NCI-H1436 (cell line): ENCODE measurements at places on chromosomes 11 and 22.

DNA sequence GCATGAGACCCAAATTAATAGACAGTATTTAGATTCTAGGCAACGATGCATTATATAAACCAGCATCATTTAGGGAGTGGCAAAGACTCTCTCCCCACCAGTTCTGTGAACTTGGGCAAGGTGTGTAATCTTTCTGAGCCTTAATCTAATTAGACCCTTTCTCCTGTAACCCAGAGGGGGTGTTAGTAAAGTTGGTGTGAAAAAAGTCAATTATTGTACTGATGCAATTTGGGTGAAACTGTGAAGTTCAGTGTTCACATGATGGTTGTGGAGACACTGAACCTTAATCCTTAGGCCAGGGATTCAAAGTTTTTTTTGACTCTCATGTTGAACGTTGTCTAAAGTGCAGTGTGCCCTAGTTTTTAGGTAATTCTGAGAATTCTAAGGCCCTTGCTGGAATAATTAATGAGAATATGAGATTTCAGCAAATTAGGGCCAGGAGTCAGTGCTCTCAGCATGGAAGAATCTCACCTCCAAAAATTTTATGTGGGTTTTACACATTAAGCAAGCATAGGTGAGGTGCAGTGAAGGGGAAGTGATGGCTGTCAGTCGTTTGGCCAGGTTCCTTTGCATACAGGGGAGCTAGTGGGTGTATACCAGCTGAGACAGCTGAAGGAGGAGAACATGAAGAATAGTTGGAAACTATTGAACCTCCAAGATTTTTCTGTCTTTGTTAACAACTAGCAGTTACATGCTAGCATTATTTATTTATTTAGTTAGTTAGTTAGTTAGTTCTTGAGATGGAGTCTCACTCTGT, 94.2 kb downstream of the PTPRJ start:
- no peak for DNase-seq

DNA sequence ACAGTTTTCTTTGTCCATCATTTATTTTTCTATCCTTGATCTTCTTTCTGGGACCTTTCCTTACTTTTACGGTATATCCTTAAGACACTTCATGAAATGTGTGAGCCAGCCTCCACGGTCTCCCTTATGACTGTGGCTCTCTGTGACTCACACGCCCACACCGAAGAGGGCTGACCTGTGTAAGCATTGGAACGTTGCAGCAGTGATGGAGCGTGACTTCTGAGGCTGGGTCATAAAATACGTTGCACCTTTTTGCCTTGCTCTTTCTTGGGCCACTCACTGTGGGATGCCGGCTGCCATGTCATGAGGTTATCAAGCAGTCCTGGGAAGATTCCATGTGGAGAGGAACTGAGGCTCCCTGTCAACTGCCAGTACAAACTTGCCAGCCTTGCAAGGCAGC, 96.3 kb upstream of the RAB1B start:
- no peak for DNase-seq

DNA sequence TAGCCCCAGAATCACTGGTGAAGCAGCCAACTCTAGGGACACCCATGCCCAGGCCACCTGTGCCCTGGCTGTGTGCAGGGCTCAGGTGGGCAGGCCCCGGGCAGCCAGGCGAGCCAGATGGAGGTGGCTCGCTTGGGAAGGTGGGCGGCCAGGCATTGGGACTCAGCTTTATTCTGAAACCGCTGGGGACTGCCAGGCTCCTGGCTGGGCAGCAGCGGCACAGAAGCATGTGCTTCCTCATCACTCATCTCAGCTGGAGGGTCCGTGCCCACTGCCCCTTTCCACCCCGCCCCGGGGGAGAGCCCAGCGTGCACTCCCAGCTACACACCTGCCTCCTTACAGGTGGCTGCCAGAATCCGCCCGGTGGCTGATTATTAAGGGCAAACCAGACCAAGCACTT, 27.1 kb upstream of the SLC22A12 start:
- DNase-seq: no peak

DNA sequence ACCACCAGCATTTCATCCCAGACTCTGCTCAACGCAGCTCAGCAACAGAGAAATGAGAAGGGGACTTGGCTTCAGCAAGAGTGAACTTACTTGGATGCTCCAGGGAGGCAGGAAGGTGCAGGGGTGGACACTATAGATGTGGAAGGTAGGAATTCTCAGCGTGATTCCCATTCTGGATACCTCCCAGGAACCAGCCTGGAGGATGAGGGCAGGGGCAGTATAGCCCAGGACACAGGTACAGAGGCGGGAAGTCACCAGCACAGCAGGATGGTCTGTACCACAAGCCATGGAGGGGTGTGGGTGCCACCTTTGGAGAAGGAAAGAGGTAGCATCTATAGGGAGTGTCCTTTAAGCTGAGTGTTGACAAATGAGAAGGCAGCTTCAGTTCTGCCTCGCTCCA, 1275.2 kb downstream of the TBC1D22A start:
- no peak for DNase-seq

DNA sequence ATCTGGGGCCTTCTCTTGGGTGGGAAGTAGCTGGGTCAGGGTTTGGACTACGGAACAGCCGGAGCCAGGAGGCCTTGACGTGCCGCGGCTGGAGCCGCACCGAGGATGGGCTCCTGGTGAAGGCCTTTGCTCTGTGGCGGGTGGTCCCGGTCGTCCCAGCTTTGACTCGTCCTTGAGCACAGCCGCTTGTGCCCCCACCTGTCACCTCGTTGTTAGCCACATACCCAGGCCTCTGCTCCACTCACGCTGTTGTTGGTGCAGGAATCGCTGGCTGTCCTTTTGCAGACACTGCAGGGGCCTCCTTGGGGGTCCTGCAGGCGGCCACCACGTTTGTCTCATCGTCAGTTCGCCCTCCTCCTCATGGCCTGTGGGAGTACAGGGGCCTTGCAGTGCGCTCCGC, 17.1 kb downstream of the PHRF1 start:
- no peak for DNase-seq

DNA sequence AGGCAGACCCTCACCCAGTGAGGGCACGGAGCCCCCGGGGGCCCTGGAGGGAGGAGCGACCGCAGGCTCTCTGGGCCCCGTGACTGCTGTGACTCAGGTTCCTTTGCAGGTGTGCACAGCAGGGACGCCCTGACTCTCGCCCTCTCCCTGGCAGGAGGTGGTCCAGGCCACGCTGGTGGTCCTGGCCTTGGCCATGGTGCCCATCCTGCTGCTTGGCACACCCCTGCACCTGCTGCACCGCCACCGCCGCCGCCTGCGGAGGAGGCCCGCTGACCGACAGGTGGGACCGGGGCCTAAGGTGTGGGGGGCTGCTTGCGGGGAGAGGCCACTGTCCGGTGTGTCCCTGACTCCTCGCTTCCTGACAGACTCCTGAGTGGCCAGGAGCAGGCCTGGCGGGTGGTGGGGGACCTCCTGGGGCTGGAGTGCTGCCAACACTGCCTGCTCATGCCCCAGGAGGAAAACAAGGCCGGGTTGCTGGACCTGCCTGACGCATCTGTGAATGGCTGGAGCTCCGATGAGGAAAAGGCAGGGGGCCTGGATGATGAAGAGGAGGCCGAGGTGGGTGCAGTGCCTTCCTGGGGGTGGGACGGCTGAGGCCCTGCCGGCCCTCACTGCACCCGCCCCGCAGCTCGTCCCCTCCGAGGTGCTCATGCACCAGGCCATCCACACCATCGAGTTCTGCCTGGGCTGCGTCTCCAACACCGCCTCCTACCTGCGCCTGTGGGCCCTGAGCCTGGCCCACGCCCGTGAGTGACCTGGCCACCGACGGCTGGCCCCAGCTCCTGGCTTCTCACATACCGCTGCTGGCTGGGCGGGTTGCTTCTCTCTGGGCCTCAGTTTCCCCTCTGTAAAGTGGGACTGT, 10.9 kb downstream of the TCIRG1 start:
- no peak for DNase-seq

DNA sequence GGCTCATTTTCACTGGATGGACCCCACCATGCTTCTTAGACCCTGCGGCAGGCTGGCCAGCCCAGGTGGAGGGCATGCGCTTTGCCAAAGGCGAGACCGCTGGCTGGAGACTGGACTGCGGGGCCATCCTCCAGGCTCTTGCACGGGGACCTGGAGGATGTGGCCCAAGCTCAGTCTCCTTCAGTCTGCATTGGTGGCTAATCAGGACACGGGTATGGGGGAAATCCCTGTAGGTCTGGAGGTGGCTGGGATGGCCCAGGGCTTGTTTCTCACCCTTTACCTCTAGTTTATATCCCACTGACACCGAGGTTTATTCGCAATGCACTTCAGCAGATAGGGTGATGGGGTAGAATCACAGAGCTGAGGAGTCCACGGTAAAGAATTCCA, 45.0 kb downstream of the BCR start:
- no peak for DNase-seq

GRCh38 chr11:31788085-31788484, 23.0 kb downstream of the PAX6 start:
- DNase-seq: no peak

GRCh38 chr22:42176255-42176915, 45.8 kb upstream of the CYP2D6 start:
- no peak for DNase-seq

DNA sequence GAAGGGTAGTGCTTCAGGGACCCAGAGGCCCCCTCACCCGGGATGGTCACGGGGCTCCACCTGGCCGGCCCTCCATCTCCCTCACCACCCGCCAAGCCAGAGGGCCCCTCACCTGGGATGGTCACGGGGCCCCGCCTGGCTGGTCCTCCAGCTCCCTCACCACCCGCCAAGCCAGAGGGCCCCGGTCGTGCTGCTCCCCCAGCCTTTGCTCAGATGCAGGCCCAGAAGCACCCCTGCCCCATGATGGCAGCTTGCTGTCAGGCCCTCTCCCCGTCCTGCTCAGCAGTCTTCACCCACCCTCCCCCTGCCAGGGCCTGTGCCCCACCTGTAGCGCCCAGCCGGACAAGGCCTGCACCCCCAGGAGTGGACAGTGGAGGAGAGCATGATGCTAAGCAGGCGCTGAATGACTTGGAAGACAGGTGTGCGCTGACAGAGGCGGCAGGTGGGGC, 7.3 kb downstream of the DENND6B start:
- DNase-seq: no peak

DNA sequence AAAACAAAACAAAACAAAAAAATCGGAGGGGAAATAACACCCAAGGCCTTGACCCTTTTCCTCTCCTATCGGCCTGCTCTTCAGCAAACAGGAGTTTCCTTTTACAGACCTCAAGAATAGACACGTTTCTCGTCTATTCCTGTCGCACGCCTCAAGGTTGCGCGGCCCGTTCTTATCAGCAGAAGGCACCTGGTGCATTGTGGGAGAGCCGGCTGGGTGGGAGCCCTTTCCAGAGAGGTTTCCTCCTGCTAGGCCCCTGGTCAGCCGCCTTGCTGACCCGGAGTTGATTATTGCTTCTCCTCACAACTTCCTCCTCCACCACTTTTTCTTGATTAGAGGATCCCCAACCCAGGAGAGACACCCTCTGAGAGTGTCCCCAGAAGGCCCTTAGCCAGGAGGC, 497.3 kb downstream of the MIAT start:
- DNase-seq: no peak

GRCh38 chr11:70415191-70415590, 16.9 kb downstream of the CTTN start:
- DNase-seq: no peak

- no peak for DNase-seq
Measured at GRCh38 chr22:24703101-24703500, 71.4 kb downstream of the PIWIL3 start.

DNA sequence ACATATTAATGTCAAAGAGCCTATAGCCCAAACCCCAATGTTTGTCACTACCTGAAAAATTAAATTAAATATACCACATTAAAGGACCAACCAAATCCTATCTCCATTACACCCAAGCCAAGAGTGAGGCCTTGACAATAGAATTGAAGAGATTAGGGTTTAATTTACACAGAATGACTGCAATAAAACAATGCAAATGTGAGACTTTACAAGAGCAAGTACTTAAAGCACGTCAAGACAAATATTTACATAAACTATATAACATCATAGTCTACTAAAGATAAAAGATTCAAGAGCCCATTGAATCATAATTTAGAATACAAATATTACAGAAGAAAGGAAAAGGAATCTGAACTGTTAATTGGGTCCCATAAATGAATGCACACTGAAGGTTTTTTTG, 85.6 kb downstream of the CADM1 start:
- no peak for DNase-seq
